ENCODE measurements at places on chromosomes 16 and 17.

DNA sequence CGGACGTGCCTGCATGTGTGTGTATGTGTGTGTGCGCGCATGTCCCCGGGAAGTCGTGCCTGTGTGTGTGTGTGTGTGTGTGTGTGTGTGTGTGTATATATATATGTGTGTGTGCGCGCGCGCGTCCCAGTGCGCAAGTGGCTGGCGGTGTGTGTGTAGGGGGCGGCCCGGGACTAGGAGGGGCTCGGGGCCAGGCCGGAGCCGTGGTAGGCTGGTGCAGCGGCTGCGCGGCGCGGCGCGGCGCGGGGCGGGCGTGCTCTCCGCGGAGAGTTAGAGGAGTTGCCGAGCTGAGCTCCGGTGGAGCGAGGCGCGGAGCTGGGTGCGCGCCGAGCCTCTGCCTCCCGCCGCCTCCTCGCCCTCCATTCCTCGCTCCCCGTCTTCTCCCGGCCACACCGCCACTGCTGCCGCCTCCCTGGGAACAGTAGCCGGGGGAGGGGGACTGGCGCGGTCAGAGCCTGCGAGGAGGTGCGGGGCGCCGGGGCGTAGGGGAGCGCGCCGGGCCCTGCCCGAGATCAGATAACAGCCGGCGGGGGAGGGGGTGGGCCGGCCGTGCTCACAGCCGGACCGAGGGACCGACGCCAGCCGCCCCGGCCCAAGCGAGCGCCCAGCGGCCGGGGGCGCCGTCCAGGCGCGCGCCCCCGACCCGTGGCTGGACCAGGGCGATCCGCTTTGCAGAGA, at the start of gene KCNJ12:
Gene KCNJ12 (plus strand): TSS at position 277 of the 678 bp plus-strand sequence. CDS start 38,986 bp downstream, outside the sequence.
- no peak for DNase-seq

- no peak for DNase-seq
Measured at GRCh38 chr16:58057121-58057520, 31.6 kb downstream of the MMP15 start.

- DNase-seq: no peak
Measured at GRCh38 chr17:36858119-36859002, 78.9 kb upstream of the LHX1 start.

GRCh38 chr16:88688013-88688778, 1.9 kb upstream of the SNAI3 start:
- no peak for DNase-seq

GRCh38 chr17:19737305-19738072, 10.6 kb downstream of the ALDH3A1 start:
- no peak for DNase-seq

GRCh38 chr16:51797669-51798259, 646.7 kb upstream of the SALL1 start:
- DNase-seq: no peak

DNA sequence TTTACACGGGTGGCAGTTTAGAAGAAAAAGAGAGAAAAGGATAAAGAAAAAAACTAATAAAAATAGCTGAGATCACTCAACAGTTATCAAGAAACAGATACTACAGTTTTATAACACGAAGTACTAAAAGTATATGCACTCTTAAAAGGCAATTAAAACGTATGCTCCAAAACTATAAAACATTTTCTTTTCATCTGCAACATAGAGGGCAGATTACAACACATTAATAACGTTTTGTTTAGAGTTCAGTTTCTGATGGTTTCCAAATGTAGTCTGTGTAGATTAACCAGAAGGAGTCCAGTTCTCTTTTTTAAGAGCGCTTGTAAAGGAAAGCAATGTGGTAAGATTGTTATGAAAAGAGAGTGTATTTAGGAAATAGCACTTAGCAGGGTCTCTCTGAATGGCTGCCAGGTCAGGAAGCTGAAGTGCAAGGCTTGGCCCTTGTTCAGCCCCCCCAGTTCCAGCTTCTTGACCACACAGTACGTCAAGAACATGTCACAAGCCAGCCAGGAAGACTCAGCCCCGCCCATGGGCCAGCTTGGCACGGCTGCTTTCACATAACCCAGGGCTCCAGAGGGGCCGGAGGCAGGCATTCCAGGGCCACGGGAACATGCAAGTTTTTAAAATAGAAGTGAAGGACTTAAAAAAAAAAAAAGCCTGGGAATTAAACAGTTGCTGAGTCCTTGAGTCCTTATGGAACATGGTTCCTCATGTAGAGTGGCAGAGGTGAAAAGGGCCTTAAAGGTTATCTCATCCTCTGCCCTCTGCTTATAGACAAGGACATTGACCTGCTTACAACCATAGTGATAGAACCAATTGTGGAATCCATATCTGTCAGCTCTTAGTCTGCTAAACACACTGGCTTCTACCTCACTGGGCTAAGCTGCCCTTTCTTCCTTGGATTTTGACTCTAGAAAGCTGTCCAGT, 147.4 kb upstream of the TBX2 start:
- no peak for DNase-seq

DNA sequence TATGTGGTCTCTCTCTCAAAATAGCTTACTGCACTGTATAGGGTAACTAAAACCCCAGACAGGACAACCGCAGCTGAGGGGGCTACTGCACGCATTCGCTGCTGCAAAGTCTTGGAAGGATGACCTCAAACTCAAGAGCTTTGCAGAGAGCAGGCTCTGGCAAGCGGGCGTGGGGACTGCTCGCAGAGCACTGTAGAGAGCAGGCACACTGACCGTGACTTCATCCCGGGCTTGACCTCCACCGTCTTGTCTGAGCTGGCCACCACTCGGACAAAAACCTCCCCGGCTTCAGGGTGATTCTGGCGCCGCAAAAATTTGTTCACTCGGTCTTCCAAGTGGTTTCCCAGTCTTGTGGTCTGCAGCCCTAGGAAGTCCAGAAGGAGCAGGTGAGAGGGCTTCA, 22.9 kb upstream of the TRAP1 start:
- no peak for DNase-seq

GRCh38 chr17:258906-259305, 77.5 kb upstream of the DOC2B start:
- DNase-seq: no peak

- no peak for DNase-seq
Measured at GRCh38 chr16:31537362-31538242, 9.9 kb downstream of the AHSP start.

DNA sequence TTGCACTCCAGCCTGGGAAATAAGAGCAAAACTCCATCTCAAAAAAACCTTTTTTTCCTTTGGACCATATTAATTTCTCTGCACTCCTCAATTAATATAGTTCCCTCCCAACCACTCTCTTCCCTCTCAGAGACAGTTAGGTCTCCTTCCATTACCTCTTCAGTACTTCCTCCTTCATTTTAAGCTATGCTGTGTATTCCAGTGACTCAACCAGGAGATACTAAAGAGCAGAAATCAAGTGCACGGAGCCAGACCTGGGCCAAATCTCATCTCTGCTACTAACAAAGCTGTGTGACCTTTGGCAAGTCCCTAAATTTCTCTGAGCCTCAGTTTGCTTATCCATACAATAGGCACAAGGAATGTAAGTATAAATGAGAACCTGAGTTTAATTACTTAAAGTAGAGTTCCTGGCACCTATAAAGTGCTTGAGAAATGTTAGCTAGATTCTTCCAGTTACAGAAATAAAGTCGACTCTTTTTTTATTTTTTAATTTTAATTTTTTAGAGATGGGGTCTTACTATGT, 8.5 kb downstream of the PECAM1 start:
- DNase-seq: no peak

- DNase-seq: peak; percentile 52
Measured at GRCh38 chr16:1678500-1679098, 520 bp downstream of the JPT2 start.

DNA sequence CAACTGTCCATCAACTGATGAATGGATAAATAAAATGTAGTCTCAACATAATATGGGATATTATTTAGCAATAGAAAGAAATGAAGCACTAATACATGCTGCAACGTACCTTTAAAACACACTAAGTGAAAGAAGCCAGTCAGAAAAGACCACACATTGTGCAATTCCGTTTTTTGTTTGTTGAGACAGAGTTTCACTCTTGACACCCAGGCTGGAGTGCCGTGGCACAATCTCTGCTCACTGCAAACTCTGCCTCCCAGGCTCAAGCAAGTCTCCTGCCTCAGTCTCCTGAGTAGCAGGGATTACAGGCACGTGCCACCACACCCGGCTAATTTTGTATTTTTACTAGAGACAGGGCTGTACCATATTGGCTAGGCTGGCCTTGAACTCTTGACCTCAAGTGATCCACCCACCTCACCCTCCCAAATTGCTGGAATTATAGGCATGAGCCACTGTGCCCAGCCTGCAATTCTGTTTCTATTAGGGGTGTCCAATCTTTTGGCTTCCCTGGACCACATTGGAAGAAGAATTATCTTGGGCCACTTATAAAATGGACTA, 40.1 kb downstream of the SCNN1B start:
- DNase-seq: no peak

DNA sequence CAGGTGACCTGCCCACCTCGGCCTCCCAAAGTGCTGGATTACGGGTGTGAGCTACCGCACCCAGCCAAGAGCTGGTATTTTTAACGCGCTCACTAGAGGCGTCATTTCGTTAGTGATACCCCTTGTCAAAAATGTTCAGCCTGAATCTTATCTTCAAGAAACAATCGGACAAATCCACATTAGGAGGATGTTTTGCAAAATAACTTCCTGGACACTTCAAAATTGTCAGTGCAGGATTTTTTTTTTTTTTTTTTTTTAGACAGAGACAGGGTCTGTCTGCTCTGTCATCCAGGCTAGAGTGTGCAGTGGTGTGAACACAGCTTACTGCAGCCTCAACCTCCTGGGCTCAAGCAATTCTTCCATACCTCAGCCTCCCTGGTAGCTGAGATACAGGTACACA, 63.0 kb downstream of the RMI2 start:
- DNase-seq: no peak

- no peak for DNase-seq
Measured at GRCh38 chr16:52437277-52437670, 109.7 kb downstream of the TOX3 start.

GRCh38 chr17:2030779-2031163, 818 bp downstream of the DPH1 start:
- peak; percentile 40 for DNase-seq

GRCh38 chr16:75097941-75098901, 18.4 kb downstream of the LDHD start:
- peak; percentile 69 for DNase-seq

DNA sequence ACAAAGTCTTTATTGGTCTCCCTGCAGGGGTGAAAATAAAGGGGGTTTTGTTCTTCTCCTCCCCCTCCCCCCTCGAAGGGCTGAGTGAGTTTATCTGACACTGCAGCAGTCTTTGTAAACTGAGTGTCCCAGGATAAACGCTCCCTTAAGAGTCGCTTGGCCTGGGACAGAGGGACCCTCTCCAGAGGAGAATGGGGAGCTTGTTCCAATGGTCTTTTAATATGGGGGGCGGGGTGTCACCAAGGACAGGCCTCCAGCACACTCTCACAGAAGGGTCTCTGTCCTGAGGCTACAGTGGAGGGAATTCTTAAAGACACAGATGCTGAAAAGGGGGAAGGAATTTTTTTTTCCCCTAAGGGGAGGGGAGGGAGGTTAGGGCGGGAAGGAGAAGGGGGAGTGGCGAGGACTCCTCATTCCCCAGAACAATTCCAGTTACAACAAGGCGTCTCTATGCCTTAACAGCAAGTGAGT, 455.5 kb downstream of the SOX9 start:
- no peak for DNase-seq

DNA sequence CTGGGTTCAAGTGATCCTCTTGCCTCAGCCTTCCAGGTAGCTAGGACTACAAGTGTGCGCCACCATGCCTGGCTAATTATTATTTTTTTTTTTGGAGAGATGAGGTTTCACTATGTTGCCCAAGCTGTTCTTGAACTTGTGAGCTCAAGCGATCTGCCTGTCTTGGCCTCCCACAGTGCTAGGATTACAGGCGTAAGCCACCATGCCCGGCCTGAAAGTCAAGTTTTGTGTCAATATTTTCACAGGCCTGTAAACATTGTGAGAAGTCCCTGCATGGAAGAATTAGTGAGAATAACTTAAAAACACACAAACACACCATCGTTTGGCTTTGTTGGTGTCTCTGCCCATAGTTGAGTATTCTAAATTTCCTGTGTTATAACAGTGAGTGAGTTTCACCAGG, 22.2 kb downstream of the NUP85 start:
- DNase-seq: no peak

DNA sequence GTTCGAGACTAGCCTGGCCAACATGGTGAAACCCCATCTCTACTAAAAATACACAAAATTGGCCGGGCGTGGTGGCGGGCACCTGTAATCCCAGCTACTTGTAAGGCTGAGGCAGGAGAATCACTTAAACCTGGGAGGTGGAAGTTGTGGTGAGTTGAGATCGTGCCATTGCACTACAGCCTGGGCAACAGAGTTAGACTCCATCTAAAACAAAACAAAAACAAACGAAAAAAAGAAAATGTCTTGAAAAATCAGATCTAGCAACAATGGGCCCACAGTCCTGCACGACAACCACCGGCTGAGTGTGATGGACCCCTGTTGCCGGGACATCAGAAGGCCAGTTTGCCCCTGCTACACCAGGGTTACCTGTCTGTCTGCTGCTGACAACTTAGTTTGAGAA, 3.9 kb upstream of the RMI2 start:
- no peak for DNase-seq

DNA sequence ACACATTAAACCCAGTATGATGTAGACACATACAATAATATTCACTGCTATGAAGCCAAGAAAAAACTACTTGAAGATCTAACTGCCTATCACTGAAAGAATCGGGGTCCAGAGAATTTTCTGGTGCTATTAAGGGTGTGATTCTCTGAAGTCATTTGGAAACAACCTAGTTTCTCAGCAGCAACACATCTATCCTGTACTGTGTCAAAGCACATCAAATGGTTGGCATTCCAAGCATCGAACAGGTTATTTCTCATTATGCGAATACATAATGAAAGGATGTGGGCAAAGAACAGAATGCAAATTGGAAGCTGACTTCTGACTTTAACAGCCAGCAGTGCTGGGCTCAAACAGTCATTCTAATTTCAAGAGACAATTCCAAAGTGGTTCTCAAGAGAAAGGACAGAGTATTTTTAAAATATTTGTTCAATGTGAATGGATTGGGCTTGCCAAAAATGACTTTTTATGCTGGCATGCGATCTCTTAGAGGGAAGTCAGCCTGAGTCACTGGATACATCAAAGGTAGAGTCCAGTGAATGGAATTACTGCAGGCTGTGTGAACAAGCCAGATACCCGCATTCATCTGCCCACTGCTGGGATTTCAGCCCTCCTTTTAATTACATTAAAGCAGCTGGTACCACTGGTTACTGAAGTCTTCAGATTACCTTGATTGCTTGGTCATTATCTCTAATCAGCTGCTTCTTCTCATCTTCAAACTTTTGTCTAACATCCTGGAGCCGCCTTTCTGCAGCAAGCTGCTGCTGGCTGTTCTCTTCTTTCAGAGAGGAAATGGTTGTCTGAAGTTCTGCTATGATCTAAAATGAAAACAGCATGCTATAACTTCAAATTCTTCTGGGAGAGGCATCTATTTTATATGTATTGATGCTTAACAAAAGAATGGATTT, 181.2 kb upstream of the AXIN2 start:
- DNase-seq: no peak
